Kidney epithelial cell (primary cell): ENCODE measurements at places on chromosomes 6 and 20. TPM values are rescaled to one million over a fixed set of nuclear protein-coding genes. Genes with fewer than 3 reads are reported as not detected.

- no peak for DNase-seq
Observed at GRCh38 chr6:20497216-20498040, 36.8 kb upstream of the CDKAL1 start.

GRCh38 chr6:139146317-139146726 lies 11.4 kb downstream of the HECA start:
- no peak for DNase-seq

Gene KHDC1L
- not detected in 2 replicates for total RNA-seq

DNA sequence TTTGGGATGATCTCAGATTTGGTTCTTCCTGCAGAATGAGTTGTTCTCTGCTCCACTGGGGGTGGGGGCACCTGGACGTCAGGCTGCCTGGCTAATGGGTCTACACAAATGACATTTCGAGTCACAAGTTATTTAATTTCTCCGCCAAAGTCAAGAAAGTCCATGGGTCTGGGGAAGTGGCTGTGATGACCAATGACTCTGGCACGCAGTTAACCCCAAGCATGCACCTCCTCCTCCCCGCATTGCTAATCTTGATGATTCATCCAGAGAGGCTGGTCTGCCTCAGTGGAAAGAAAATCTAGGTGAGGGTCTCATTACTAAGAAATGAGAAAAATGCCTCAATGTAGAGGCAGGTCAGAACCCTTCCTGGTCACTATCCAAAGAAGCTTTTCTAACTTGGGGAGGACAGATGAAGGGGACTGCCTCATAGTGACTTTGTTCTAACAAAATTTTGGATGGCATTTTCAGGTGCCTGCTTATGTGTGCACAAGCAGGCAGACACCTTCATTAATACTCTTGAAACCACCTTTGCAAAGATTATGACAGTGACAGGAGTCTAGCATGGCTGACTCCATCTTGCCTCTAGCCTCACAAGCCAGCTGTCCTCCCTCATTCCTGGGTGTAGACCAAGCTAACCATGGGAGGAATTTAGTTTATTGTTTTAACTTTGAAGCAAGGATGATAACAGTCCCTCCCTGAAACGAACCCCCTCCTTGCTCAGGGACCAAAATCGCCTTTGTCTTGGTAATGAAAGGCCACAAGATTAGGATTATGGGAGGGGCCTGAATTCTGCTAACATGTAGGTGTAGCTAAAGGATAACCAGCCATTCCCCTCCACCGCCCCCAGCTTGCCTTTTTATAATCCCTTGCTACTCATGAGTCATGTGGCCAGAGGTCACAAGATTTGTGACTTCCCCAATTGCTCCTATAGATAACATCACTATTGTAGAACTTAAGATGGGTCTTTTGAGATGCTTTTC lies 98.6 kb upstream of the MRPS10 start:
- DNase-seq, result peak; percentile 90

Gene TPD52L2
- 166 and 177 TPM in 2 replicates for total RNA-seq

DNA sequence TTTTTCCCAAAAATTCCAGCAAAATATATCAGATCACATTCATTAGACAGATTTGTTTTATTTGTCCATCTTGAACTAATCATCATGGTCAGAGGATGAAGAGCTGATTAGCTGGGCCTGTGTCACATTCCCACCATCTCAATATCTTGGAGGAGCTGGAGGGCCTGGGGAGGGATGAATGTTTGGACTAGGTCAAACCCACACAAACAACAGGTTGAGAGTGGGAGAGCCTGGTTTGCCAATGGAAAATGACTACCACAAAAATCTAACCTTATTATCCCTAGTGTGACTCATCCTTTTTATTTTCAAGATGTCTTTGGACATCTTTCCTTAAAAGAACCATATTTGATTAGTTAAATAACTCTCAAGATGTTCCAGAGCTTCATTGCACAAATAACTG lies 242.4 kb downstream of the OGFRL1 start:
- DNase-seq, result no peak

Gene CPXM1
- 68.7 and 97.4 TPM in 2 replicates for total RNA-seq

DNA sequence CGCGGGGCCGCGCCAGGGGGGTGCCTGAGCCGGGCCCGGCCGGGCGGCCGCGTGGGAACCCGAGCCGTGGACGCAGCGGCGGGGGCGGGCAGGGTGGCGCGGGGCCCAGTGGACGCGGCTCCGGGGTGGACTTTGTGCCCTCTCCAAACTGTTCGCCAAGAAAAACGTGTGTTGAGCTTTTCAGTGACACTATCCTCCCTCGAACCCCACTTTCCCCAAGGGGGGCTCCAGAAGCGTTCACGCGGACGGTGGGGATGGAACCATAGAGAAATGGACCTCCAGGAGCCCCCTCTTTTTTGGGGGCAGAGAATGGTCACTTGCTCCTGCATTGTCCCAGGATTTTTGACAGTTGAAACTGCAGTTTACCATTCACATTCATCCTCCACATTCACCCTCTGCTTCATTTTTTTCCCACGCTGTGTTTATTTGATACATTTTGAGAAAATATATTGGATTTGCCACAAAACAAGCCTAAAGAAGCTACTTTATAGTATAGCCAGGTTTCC lies 2.9 kb upstream of the HIVEP1 start:
- no peak for DNase-seq

GRCh38 chr6:15408008-15408407 lies 162.1 kb downstream of the JARID2 start:
- DNase-seq, result no peak

DNA sequence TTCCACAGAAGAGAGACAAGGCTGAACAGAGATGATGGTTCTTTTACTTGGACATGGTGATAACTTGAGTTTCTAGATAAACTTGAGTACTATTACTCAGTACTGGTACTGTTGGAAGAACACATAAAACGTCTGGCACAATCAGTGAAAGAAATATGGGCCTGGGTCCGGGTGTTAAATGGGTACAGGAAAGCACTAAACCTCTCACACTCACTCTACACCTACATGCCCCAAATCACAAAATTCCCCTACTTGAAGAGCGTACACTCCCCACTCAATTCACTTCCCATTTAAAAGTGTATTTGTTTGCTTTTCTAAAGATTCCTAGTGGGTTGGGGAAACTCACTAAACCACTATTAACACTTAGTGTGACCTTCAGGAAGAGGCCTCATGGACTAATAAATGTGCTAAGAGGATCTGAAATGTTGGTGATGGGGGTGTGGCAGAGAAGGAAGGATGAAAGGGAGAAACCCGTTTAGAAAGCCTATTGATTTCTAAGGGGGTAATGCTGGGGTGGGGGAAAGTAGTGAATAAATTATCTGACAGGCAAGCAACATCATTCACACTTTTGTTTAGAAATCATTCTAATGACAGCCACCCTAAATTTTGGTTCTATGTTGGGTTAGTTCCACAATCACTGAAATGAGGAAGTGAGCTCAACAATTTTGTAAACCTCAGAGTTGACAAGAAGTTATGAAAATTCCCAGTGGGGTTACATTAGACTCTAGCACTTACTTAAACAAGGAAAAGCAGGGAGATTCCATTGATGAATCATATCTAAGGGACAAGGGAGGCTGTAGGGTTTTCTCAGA lies 222.6 kb upstream of the MARCKS start:
- no peak for DNase-seq

DNA sequence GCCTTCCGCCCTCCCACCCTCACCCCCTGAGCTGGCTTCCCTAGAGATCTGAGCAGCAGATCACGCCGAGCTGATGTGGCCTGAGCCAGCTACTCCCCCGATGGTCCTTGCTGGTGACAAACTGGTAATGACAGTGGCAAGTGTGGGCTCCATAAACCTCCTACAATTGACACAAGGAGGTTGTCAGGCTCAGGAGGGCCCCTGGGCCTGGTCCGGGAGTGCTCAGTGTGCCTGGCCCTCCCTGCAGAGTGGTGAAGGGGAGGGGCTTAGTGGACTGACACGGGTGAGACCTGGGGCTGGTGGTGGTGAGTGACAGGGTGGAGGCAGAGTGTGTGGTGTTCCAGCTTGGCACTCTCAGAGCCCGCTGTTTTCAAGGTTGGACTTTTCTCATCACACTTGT lies 22.6 kb upstream of the MPC1 start:
- no peak for DNase-seq

DNA sequence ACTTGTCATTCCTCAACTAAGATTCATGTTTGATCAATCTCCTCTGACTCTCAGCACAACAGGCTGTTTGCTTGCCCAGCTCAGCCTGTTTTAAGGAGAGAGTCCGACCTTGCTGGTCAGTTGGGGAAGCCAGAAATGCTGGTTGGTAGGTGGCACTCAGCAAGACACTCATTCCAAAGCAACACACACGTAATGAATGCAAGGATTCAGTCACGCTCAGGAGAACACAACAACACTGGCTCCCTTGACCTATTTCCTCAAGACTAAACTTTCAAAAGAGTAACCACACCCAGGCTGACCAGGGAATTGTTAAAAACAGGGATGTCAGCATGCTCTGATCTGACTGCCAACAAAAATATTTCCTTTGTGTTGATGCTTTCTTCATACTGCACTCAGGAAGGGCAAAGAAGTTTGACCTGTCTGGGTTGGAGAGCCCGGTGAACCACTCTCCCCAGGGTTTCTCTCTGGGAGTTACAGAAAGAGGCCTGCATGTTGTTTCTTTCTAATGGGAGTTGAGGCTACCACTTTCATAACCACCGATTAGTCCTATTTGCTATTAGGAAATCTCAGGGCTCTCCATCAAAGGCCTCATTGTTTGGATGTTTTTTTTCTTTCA lies 25.6 kb upstream of the PREP start:
- DNase-seq, result peak; percentile 81

- DNase-seq, result no peak
Observed at GRCh38 chr6:112701201-112701600, 354.1 kb downstream of the RFPL4B start.

- DNase-seq, result no peak
Observed at GRCh38 chr20:6489361-6490171, 277.9 kb upstream of the BMP2 start.

Gene KIF25
- not detected in 2 replicates for total RNA-seq

- no peak for DNase-seq
Observed at GRCh38 chr6:170110201-170111140, 180.4 kb downstream of the DLL1 start.

- DNase-seq, result no peak
Observed at GRCh38 chr6:168541307-168541706, 100.3 kb downstream of the SMOC2 start.

GRCh38 chr6:51166914-51167313 lies 348.2 kb downstream of the TFAP2B start:
- no peak for DNase-seq

DNA sequence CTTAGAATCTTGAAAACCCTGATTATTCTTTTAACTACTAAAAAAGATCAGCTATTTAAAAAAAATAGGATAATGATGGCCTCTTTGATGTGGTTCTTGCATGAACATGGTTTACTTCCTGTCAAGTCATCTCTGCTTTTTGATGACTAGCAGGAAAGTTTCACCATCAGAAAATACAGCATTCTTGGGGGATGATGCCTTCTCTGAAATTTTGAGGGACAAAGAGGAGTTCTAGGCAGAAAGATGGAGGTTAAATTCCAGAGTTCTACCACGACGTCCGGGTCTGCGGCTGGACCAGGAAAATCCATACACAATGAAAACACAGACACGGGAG lies 130.4 kb downstream of the OLIG3 start:
- DNase-seq, result no peak

Gene ADAM33
- total RNA-seq, result 0.13 and 0.41 TPM in 2 replicates

- DNase-seq, result no peak
Observed at GRCh38 chr6:25017932-25018567, 82.3 kb upstream of the RIPOR2 start.

DNA sequence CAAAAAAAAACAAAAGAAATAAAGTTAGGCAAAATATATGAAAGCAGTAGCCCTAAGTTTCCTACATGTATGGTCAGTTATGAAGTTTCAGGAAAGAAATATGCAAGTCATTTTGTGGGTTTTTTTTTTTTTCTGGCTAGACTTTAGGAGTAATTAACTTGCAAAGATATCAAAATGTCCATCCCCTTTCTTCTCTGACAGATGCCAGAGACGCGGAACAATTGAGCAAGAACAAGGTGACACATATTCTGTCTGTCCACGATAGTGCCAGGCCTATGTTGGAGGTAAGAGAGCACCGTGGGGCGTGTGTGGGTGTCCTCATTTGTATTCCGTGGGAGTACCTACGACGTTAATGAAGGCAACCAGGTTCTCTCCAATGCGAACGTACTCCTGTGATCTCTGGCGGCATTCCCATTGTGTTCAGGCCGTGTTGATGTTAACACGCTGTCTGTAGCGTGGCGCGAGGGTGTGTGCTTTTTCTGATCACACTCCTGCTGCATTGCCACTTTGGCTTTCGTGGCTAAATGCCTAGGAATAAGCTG lies 19.5 kb downstream of the DUSP22 start:
- DNase-seq, result no peak

DNA sequence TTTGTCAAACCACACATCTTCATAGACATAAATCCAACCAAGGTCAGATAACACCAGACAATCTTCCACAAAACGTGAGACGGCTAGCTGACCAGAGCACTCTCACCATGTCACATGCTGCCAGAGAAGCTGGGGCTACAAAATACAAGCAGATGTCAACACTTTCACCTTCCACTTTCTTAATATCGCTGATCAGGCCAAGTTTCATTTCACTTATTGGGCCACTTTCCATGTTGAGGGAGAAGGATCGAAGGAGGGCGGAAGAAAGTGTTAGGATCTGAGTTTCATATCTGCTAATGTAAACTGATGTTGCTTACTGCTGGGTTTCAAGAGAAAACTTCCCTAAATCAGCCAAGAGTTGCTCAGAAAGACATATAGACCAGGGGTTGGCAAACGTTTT lies 177.0 kb upstream of the PRDM1 start:
- no peak for DNase-seq

GRCh38 chr6:168196385-168196860 lies 117.4 kb upstream of the FRMD1 start:
- no peak for DNase-seq

GRCh38 chr20:61629602-61630390 lies 377.7 kb downstream of the CDH4 start:
- no peak for DNase-seq

DNA sequence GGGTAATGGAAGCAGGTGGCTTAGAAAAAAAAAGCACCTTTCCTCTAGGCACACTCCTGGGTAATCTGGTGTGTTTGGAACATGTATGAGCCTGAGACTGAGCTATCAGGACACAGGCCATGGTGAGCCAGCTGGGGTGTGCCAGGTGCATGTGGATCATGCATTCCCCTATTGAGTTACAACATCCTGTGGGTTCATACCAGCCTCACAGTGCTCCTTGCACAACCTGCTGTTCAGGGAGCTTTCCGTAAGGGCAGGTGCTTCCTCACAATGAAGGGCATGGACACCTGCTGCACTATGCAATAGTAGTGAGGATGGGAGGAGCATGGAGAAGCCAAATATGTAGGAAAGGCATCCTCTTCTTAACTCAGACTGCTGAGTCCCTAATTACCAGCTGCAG lies 197.2 kb upstream of the SUPT3H start:
- no peak for DNase-seq

GRCh38 chr6:10850728-10851127 lies 12.4 kb upstream of the MAK start:
- DNase-seq, result no peak

DNA sequence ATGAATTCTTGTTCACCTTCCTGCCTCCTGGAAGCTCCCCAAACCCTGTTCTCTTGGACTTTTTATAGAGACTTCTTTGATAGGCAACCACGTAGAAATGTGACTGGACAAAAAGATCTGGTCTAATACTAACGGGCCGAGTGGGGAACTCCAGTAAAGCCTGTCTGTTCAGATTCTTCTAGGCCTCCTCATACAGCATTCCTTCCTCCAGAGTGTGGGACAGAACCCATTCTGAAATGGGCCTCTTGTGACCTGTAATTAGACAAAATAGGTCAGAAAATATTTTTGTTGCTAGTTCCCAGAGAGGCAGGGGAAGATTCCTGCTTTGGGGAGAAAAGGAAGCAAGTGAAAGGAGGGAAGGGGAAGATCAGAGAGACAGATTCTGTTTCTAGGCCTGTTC lies 374.3 kb downstream of the CDH26 start:
- DNase-seq, result no peak

- no peak for DNase-seq
Observed at GRCh38 chr6:69220375-69220774, 576.4 kb downstream of the LMBRD1 start.

Gene CGA
- not detected in 2 replicates for total RNA-seq

Gene CYB5R4
- 12.8 and 23.0 TPM in 2 replicates for total RNA-seq
